Anterior cingulate cortex (tissue), 58 donors: ENCODE measurements at places on chromosomes 3 and 15.

- no peak for DNase-seq
Measured at GRCh38 chr15:70100474-70101341, 3.0 kb upstream of the TLE3 start.

DNA sequence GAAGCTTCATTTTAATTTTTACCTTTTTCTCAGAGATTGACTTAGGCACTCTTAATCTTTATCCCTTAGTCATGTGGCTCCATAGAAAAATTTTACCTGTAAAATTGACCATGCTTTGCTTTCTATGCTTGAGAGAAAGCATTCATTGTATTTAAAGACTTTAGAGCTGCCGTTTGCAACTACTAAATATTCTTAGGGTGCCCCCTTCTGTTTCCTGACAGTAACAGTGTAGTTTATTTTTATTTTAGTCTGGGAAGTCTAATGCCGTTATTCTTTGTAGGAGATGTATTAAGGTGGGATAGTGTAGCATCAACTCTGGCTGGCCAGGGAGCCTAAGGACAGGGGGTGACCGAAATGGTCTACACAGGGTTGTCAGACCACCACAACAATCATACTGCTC is 84.5 kb upstream of the SYNPR start:
- DNase-seq: no peak

DNA sequence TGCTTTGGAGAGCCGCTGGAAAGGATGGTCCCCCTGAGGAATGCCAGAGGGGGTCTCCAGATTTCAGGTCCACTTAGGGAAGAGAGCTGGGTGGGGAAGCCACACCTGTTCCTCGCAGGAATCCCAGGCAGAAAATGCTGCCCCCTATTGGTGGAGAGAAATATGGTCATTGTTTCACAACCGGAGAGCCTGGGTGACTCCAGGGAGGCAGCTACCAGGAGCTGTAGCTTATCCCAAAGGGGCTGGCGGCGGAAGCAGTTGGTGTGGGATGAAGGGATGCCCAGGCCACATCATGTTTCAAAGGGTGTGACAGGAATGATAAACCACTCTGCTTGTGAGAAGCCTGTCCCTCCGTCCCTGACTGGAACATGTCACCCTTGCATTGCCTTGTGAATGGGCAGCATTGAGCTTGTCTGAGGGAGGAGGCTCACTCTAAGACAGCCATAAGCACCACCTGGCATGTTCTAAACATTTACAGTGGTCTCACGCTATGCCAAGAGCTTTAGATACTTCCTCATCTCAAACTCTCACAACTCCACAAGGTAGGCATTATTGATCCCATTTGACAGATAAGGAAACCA is 34.5 kb downstream of the POMGNT2 start:
- DNase-seq: no peak

GRCh38 chr15:71116366-71116765 is 1.1 kb downstream of the THSD4 start:
- no peak for DNase-seq

- DNase-seq: no peak
Measured at GRCh38 chr3:25571285-25571684, 93.4 kb downstream of the TOP2B start.

GRCh38 chr3:171072432-171072831 is 45.9 kb upstream of the SLC2A2 start:
- no peak for DNase-seq

DNA sequence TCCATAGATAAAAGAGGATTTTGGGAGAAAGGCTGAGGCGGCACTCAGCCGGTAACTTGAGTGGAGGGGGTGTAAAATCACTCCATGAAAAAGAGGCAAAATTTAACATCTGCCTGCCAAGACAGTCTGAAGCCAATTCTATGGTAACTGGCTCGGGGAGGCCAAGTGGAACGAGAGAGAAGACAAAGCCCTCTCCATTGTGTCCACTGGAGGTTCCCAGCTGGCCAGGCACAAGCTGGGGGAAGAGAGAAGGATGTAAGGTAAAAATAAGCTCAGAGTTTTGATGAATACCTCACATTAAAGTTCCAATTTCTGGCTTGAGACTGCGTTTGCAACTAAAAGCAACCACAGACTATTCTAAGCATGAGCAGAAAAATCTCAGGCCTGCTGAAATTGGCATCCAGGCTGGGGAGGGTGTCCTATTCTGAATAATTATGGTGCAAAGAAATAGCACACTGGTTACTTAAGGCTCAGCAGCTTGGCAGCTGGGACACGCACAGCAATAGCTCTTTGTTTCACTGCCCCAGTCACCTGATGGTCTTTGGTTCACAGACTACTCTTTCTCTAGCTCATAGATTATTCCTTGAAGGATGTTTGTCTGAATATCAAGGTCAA is 48.8 kb downstream of the CHRD start:
- peak; percentile 8 for DNase-seq

DNA sequence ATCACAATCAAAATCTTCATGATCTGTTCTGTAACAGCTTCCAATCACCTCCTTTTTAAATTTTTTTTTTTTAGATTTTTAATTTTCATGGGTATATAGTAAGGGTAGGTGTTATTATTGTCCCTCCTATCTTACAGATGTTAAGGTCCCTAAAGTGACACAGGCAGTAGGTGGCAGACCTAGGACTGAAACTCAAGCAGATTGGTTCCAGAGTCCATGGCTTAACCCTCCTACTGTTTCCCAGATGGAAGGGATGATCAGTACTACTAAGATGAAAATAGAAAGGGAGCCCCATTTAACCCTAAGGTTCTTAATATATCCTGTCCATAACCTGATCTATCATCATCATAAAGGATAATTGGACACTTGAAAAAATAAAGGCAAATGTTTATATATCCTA is 57.1 kb downstream of the CHAC1 start:
- no peak for DNase-seq

DNA sequence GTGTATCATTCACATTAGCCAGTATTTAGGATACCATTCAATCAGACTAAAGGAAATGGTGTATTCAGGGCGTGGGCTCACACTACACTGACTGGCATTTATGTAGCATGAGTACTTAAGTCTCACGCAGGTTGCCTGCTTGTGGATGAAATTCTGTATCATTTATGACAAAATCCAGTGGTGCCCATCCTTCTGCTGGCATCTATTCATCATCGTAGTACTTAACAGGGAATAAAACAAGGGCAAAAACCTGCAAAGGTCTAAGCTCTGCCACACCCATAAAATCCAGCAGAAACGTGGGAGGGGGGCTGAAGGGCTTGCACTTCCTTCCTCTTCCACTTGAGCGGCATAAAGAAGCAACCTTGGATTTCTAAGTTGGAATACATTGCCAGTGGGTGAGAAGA is 2.7 kb downstream of the GAP43 start:
- no peak for DNase-seq

DNA sequence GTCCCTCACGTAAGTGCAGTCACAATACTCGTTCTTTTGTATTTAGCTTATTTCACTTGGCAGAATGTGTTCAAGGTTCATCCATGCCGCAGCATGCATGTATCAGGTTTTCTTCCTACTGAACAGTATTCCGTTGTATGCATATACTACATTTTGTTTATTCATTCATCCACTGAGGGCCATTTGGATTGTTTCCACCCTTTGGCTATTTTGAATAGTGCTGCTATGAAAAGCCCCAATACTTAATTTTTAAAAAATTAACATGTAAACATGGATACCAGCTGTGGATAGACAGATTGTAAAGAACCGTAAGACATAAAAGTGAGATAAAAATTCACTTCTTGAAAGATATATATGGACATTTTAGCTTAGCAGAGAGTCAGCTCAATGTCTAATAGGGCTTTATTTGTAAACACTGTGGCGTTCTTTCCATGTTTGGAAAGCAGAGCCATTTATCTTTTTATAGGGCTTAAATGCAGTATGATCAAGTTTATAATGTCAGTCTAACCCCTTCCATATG is 115.9 kb downstream of the VPS8 start:
- DNase-seq: no peak

DNA sequence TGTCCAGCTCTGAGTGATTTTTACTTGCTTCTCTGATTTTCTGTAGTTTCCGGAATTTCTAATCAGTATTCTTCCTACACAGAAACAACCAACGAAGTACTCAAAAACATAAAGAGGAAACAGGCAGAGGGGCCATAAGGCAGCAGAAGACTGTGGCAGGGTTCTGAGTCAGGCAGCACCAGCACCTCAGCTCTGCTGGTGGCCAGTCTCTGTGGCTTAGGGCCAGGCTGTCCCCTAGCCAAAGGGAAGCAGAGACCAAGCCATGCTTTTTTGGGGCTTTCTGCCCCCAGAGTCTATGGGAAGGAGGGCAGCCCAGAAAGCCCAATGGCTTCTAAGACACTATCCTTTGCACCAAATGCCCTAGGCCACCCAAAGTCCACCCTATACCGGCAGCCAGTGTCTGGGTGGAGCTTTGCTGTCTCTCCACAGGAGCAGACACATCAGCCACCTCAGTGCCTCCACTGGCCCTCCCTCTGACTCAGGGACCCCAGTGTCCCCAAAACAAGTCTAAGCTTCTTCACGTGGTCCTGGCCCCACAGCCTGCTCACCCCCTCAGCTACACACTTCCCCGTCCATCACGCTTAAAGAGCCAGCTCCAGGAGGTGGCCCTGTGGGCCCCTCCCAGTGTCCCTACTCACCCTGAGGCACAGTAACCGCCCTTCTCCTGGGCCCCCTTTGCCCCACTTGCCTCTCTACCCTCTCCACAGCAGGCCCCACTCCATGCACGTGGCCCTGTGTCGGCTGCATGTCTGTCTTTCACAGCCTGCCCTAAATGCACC is 46.2 kb downstream of the CCDC12 start:
- no peak for DNase-seq

DNA sequence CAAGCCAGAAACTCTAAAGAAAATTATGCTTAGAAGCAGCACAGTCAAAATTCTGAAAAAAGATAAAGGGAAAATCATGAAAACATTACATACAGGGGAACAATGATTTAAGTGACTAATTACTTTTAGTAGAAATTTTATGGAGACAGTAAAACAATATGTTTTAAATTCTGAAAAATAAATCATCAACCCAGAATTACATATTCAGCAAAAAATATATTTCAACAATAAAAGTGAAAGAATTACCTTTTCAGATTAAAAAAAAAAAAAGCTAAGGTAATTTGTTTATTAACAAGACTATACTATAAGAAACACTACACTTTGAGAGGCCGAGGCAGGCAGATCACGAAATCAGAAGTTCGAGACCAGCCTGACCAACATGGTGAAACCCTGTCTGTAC is 32.4 kb upstream of the IGF2BP2 start:
- no peak for DNase-seq

DNA sequence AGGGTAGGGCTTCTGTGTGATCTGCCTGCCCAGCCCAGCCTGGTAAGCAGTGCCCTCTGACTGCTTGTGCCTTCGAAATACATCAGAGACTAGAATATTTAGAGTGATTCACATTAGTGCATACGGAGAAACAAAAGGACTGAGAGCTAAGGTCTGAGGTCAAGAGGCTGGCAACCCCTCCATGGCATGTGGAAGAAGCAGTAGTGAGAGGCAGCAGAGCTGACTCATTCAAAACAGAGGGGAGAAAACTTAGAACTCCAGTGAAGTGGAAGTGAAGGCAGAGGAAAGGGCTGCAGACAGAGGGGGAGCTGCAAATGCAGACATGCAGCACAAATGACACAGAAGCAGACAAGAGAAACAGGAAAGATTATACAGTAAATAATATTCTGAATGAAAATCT is 61.6 kb downstream of the ULK4 start:
- no peak for DNase-seq

- no peak for DNase-seq
Measured at GRCh38 chr15:90478846-90479481, 50.8 kb upstream of the CRTC3 start.
